ENCODE measurements at places on chromosomes 6 and 20.

DNA sequence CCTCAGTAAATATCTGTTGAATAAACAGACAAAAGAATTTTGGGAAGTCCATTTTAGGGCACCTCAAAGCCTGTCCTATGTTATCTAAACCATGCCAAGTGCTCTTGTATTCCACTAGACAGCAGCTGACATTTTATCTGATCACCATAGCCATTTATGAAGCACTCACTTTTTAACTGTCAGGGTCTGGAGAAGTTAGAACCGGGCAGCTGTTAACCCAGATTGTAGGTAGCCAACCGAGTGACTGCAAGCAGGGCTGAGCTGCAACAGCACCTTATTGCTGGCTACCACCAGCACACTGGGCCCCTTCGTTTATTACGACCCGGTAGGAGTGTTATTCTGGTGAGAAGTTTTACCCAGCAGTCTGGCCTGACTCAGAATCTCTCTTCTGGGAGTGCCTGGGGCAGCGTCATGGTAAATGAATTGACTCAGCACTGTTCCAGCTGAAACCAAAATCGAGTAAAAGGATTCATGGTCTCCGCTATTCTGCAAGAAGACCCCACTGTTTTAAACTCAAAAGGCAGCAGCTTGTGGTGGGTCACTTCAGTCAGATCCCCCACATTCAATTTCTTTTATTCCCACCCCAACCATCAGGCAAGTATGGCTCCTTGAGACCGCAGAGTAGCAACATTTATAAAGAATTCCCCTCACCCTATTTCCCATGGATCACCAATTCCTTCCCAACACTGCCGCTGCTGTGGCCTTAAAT is 1.7 kb downstream of the UBE2V1 start:
- no peak for DNase-seq

DNA sequence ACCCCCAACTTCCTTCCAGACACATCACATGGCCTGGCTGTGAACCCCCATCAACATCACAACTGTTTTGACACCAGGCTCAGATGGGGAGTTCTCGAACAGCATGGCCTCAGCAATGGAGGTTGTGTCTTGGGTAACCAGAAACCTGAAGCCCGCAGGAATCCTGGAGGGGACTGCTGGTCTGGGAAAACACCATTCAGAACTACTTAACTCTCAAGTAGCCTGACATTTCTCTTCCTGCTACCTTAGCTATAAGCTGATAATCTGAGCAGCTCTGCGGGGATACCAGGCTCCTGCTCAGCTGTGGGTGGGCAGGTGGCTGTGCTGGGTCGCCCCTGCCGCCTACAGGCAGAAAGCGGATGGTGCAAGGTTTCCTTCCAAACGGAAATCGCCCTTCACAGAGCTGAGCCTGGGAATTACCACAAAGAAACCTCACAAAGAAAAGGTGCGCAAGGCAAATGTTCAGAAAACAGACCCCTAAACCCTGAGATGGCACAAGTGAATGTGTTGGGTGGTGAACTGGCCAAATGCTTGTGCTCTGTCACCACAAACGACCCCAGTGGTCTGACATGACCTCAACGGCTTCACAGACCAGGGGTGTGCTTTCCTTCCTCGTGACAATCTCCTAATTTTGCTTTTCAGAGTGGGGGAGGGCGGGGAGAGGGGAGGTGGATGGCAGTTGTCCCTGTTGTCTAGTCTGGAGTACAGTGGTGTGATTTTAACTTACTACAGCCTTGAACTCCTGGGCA is 29.5 kb downstream of the SNX5 start:
- peak; percentile 45 for DNase-seq

DNA sequence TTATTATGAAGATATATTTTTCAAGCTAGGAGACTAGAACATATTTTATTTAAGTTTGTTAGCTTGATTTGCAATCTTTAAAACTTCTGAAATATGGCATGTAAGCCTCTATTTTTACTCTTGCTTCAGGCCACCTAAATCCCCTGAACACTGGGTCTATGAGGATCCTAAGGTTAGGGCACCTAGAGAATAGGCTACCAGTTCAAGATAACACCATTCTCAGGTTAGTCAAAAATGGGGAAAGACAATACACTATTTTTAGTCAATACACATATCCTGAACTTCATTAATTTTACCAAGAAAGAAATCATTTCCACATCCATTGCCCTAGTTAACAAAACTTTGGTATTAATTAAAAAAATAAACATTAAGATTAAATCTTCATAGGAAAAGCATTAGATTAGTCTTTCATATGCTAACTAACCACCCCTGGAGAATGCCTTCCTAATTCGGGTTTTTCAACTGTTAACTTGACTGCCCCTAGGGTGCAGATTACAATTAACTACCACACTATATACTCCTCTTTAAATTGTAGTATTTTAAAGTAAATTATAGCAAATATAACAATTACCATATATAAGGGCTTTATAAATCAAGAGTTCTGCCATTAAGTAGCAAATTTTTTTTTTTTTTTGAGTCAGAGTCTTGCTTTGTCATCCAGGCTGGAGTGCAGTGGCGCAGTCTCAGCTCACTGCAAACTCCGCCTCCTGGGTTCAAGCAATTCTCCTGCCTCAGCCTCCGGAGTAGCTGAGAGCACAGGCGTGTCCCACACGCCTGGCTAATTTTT is 6.7 kb upstream of the HSF2 start:
- DNase-seq, result no peak

- DNase-seq, result peak; percentile 58
Observed at GRCh38 chr20:50464026-50464724, 46.0 kb upstream of the PTPN1 start.

DNA sequence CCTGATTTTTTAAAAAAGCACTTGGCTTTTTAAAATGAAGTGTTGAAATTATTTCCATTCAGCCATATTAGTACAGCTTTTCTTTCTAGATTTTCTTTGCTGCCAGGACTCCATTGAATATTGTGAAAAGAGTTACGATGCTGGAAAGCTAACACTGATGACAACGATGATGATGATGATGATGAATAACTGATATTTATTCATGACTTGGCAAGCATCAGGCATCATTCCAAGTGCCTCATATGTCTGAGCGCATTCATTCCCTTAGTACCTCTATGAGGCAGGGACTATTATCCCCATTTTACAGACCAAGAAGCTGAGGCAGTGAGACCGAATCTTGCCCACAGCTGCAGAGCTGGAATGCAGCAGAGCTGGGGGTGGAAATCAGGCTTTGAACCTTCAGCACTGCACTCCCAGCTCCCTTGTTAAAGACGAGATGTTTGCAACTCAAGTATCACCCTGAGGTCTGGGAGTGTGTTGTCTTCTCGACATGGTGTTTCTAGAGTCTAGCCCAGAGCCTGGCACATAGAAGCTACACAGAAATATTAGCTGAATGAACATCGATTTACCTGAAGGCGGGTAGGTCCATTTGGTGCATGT is 85.5 kb upstream of the FRMD1 start:
- no peak for DNase-seq

- DNase-seq, result no peak
Observed at GRCh38 chr20:21184819-21185218, 58.9 kb downstream of the KIZ start.

DNA sequence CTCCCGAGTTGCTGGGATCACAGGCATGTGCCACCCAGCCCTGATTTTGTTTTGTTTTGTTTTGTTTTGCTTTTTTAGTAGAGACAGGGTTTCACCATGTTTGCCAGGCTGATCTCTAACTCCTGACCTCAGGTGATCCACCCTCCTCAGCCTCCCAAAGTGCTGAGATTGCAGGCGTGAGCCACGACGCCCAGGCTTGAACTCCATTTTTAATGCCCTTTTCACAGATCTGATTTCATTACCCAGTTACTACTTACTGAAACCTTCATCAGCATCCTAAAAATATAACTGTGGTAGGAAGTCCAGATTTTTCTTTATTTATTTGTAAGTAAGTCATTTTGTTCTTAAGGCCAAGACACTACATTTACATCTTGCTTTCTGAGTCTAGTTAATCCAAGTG is 64.0 kb downstream of the HDDC2 start:
- DNase-seq, result no peak

DNA sequence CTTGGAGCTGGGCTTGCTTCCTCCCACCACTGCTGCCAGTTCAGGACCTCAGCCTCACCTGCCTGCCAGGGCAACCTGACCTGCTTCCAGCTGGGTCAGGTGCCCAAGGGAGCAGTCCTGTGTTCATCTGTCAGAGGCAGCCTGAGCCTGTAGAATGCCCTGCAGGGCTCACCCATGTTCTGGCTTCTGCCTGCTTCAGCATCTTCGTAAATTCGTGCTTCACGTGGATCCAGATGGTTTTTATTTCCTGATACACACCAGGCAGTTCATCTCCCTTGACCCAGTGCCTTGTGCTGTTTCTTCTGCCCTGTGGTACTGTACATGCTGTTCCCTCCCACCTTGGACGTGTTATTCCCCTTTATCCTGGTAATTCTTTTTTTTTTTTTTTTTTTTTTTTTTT is 50.2 kb downstream of the ARID1B start:
- DNase-seq, result no peak

DNA sequence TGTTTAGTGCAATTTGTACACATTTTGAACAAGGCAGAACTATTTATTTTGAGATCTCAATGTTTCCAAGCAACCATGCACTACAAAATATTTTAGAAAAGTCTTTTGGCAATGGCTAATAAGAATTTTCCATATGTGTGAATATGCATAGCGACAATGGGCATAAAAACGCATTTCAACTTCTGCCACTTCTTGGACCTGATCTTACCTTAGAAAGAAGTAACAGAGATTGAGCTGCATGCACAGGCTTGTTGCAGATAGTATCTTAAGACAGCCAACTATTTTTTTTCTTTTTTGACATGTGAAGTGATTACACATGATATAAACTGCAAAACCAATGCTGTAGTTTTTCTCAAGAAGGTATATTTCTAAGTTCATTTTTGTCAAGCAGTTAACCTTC is 210.4 kb upstream of the PHACTR1 start:
- no peak for DNase-seq

DNA sequence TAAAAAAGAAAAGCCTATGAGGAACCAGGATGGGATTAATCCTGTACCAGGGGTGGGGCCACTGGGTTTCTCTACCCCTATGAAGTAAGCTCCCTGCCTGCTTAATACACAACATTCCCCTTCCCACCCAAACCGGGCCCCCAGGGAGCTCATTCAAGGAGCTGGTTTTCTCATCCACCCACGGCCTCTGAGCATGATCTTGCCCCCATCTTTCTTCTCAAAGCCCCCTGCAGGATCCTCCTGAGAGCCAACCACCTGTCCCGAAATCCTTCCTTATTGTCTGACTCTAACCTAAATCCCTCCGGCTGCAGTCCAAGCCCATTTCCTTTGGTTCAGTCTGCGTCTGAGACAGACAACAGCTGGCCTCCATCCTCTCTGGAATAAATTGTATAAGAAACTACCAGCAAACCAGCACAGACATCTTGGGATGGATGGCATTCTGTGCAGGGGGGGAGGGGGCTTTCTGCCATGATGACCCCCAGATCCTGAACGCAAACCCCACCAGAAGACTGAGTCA is 21.0 kb downstream of the KCNK5 start:
- DNase-seq, result no peak

- DNase-seq, result no peak
Observed at GRCh38 chr20:24461848-24462247, 7.6 kb upstream of the SYNDIG1 start.

- DNase-seq, result peak; percentile 7
Observed at GRCh38 chr6:27374824-27375612, 13.5 kb upstream of the ZNF391 start.

GRCh38 chr20:62587757-62588402 is 54.4 kb upstream of the SLCO4A1 start:
- DNase-seq, result peak; percentile 69

DNA sequence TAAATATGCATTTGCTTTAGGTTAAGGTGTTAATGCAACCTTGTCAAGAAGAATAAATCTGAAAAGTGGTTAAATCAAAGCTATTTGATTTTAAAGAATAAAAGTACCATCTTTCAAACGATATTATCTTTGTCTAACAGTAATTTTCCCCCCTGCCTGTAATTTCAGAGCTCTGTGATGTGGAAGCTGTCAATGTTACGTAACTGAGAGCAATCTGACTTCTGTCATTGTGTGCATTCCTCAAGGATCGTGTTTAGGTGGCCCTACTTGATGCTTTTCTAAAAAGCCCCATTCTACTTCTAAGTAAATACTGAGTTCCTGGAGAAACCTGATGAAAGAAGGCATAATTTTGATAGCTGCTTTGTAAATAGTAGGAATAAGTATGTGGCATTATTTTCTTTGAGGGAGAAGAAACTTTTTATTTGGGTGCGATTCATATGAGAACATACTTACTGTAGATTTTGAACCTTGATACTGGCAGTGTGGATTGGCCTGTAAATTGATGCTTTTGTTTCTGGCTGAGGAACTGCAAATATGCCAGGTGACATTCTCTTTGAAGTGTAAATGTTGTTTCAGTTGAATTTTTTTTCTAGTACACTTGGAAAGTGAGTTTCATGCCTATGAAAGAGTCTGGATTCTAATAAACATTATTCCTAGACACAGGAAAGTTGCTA is 529.6 kb upstream of the FLRT3 start:
- DNase-seq, result no peak

GRCh38 chr6:44539701-44540355 is 152.3 kb downstream of the CDC5L start:
- DNase-seq, result peak; percentile 51

DNA sequence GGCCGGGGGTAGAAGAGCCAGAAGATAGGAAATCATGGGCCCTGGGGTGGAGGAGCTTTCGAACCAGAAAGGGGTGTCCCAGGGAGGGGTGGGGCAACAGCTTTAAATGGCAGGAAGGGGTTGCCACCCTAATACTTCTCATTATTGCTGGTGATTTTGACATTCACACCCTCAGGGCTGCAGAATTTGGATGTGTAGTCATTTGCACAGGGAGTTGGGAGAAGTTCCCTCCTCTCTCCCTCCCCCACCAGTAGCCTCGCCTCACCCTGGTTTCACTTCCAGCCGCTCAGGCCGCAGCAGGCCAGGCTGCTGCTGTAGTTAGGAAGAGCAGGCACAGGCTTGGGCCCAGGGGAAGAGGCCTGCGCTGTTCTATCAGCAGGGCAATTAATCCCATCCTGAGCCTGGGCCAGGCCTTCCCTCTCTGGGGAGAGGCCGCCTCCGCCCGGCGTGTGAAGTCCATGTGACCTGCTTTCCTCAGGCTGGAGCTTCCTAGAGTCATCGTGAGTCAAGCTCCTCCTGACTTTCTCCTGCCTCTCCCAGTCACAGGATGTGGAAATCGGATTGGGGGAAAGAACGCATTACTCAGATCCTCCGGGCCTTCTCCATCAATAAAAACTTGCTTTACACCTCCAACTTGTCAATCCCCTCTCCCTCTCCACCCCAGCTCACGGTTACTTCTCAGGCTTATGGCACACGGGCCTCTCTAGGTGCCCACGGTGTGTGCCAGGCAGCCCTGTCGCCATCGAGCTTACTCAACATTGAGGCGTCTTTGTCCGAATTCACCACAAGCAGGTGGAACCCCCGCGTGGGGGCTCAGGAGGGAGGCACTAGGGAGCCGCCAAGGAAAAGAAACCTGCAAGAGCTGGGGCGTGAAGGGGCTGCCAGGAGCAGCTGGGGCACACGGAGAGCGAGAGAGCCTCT is 7.8 kb downstream of the ADTRP start:
- peak; percentile 100 for DNase-seq

DNA sequence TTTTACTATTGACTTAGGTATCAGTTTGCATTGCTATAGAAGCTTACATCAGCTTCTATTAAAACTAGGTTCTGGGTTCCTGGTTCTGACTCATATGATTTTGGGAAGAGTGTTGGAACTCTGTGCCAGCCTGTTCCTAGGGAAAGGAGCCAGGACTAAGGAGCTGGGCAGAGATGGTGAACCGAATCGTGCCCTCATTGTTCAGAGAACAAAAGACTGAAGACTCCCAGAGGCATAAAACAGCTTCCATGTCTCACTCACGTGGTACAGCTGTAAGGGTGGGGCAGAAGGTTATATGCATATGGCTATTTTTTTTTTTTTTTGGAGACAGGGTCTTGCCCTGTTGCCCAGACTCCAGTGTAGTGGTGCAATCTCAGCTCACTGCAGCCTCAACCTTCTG is 89.1 kb upstream of the THBS2 start:
- no peak for DNase-seq

All from inflammatory macrophage treated with lipopolysaccharide for 4 hours (primary cell).